ENCODE measurements at places on chromosomes 1 and 21.

DNA sequence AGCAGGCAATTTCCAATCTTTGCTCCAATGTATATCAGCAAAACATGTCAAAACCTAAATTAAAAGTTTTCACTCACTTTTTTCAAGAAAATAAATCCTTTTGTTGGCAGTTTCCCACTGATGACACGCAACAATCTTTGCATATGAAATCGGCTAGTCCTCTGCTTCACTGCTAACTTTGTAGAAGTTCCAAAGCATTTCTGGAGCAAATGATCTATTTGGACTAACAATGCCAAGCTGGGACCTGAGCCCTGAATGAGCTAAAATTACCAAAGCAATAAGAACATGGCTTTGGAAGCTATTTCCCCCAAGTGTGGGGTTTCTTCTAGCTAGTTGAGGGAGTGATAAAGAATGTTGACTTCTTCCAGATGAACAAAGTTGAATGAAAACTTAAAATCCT is 5.1 kb downstream of the BEND5 start:
- no peaks in the 10 kb centered on the region for H3K36me3 ChIP-seq
- H3K27ac ChIP-seq, result no peak overlapping the region
- H3K4me1 ChIP-seq, result peaks cover 7% of the 10 kb centered on the region
- DNase-seq, result no peak

DNA sequence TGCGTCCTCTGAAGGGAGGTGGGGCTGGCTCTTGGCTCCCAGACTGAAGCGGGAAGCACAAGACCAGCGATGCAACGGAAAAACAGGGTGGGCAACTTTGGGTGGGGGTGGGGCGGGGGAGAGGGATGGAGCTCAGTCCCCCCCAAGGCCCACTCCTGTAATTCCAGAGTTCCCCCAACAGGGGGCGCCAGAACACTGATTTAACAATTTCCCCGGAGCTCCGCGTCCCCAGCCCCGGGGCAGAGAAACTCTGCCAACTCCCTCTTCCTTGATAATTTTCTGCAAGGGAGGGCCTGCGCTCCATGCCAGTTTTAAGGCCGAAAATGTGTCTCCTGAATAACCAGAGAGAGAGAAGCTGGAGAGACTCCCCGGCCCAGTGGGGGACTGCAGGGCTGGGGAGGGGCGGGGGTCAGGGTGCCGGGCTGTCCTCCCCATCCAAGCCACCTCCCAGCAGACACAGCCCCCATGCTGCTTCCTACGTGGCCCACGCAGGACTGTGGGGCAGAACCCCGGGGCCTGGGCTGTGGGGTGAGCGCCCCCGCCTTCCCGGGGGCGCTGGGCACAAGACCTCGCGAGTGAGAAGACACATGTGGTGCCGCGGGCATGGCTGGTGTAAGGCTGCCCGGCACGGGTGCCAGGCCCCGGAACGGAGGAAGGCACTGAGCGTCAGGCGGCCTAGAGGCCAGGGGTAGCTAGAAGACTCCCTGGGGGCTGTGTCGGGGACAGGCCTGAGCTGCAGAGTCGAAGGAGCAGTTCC is 51.4 kb downstream of the KIF21B start:
- no peaks in the 10 kb centered on the region for H3K4me1 ChIP-seq
- H3K36me3 ChIP-seq, result no peaks in the 10 kb centered on the region
- no peak overlapping the region for H3K27ac ChIP-seq

GRCh38 chr1:41072051-41072450 is 50.5 kb upstream of the SLFNL1 start:
- DNase-seq, result no peak
- H3K4me3 ChIP-seq, result no peak overlapping the region
- H3K36me3 ChIP-seq, result no peaks in the 10 kb centered on the region
- H3K27me3 ChIP-seq, result no peaks in the 10 kb centered on the region

- H3K4me3 ChIP-seq, result no peak overlapping the region
- no peaks in the 10 kb centered on the region for H3K27me3 ChIP-seq
- no peak for DNase-seq
Observed at GRCh38 chr1:14392859-14393365, 205.6 kb upstream of the KAZN start.
